ENCODE measurements at places on chromosomes 5 and 9.
A peak's percentile ranks its signal among the peaks of the same experiment; 100 is the strongest.

DNA sequence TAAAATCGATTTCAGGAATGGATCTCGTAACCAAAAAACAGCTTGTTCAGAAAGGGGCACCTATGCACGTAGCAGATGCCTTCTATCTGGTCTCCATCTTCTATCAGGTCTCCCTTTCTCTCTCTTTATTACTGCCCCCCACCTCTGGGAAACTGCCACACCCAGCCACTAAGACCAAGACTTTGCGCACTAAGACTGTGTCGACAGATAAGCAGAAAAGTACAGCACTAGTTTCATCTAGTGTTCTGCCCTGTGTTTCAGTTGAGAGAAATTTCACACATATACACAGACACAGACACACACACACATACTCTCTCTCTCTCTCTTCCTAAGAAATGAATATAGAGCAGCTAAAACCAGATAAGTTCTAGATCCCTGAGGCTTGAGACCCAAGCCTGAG is 210.1 kb upstream of the MAP3K1 start:
- no peak for DNase-seq

GRCh38 chr9:31390403-31391025 is 993.9 kb upstream of the ACO1 start:
- no peak for DNase-seq

DNA sequence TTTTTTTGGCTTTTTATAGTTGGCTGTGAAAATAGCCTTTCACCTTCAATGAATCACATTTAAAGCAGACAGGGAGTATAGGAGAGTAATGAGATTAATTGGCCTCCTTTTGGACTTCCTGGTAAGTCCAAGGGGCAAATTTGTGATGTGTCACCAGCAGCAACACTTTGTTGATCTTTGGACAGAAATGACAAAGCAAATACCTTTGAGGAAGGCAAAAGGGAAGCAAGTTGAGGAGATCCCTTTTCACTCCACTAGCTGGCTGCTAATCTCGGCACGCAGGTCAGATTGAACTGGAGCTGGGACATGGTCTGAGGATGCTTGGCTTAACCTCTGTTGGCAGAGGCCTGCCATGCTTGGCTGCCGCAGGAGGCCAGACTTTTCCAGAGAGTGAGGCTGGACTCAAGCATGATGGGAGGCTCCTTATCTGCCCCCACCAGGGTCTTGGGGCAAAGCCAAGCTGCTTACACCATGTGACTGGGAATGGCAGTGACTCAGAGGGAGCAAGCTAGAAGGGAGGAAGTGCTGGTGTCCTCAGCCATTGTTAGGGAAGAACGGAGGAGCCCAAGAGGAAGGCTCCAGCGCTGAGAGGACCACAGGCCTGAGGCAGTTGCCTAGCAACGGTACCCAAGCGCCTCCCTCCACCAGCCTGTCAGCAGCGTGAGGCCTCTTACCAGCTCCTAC is 174.5 kb upstream of the MAP1B start:
- no peak for DNase-seq

GRCh38 chr9:4423207-4423610 is 67.1 kb upstream of the SLC1A1 start:
- DNase-seq, result no peak

GRCh38 chr9:99445371-99445891 is 223.3 kb downstream of the SEC61B start:
- DNase-seq, result no peak

- no peak for DNase-seq
These were observed 12.9 kb upstream of the OLFM1 start for GRCh38 chr9:135074354-135075233.

DNA sequence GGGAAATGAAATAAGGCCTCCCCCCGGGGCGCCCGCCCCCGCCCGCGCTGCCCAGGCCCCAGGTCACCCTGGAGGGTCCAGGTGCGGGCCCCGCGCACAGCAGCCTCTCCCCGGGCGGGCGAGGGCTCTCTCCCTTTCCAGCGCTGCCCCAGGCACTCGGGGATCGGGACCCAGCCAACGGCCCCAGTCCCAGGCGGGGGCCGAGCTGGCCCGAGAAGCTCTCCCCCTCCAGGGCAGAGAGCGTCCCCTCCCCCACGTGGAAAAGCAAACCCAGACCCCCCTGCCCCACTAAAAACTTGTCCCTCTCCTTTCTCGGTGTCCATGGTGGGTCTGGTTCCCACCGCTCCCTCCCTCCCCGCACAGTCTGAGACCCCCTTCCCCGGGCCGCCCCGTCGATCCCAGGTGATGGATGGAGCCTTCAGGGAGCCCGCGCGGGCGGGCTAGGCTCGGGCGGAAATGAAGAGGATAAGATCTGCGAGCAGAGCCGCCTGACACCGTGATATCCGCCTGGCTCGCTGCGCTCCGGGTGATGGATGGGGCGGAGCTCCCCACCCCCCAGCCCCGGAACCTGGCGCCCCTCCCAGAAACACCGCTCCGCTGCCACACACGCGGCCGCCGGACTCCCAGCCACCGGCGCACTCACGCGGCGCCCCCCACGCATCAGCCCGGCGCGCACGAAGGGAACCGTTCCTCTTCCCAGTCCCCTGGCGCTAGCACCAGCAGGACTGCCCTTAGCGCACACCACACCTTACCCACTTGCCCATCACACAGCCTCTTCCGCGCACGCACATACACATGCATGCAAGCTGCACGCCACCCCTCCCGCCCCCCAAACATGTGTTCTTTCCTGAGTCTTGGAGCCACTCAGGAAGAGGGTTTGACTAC is 81.7 kb upstream of the ZBTB43 start:
- peak; percentile 78 for DNase-seq

DNA sequence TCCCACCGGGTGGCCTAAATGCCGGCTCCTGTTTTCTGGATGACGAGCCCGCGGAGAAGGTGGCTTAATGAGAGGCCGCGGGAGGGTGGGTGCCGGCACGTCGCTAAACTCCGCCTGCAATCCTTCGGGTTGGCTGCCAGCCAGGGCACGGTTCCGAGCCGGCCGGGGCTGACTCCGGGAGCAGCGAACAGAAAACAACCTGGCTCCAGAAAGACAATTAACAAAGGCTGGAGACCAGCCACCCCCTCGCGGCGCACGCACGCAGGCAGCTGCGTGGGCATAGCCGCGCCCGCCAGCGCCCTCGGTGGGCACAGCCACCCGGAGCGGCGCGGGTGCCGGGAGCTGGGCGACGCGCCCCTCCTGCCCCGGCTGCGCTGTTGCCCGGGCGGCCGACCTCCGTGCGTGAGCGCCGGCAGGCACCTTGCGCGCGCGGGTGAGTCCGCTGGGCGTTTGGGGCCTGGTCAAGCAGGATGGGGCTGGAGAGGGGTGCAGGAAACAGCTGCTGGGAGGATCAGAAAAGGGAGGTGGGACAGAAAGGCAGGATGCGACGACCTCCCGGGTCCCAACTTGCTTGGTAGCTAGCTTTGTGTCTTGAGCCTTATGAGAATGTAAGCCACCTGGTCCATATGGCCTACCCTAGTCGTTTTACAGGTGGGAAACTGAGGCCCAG is at the start of gene ARHGEF37:
ARHGEF37 (plus strand) TSS at position 307 of the 670 bp plus-strand sequence. CDS start 16,272 bp downstream, outside the sequence.
- DNase-seq, result peak; percentile 70

- no peak for DNase-seq
These were observed 200.0 kb downstream of the MELK start for GRCh38 chr9:36772449-36773403.

GRCh38 chr5:156764176-156764971 is 85.7 kb upstream of the PPP1R2B start:
- DNase-seq, result no peak

DNA sequence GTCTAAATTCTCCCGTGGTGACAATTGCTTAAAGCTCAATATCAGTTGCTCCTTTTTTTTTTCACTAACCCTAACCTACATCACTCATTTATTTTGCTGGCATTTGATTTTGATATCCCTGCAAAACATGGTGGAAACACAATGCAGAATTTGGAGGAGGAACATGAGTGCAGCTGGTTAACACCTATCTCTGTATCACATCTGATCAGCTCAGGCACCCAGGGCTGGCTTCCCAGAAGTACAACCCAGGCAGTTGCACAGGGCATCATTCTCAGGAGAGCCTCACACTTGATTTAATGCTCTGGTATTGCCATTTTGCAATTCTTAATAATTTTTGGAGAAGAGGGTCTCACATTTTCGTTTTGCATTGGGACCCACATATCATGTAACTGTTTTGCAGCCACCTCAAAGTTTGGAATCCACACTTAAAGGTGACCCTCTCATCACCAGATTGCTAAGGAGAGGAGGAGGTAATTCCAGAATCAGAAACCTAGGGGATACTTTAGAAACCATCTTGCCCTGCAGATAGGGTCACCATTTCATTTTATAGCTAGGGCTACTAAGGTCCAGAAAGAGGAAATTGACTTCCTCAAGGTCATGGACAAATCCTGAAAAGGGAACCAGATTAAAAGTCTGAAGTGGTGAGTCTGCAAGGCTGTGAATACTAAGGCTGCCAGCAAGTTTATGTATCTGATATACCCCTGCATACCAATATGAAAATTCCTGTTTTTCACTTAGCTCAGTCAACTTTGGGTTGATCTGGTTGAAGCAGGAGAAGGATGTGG is 19.3 kb upstream of the ADAM19 start:
- DNase-seq, result no peak

- DNase-seq, result no peak
These were observed 49.4 kb upstream of the EBF1 start for GRCh38 chr5:159149085-159149484.

GRCh38 chr9:112665347-112665746 is 52.6 kb downstream of the INIP start:
- no peak for DNase-seq

- DNase-seq, result no peak
These were observed 4.5 kb upstream of the HMCN2 start for GRCh38 chr9:130260816-130261765.

GRCh38 chr5:134507452-134507851 is 18.0 kb upstream of the JADE2 start:
- DNase-seq, result no peak

DNA sequence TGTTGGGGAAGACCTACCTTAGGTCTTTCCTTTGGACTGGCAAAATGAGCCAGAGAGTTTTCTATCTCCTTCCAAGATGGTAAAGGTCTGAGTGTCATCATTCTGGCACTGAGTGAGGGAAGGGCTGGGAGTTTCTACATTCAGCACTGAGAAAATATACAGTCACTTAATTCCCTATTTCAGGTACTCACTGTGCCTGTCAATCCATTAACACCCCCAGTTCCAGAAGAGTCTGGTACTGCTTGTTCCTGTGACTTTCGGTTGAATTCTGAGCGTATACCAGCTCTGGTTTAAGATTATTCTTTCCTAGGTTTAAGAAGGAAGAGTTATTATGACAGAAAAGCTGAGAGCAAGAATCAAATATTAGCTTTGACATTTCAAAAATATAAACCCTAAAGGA is 68.4 kb downstream of the MTX3 start:
- no peak for DNase-seq

DNA sequence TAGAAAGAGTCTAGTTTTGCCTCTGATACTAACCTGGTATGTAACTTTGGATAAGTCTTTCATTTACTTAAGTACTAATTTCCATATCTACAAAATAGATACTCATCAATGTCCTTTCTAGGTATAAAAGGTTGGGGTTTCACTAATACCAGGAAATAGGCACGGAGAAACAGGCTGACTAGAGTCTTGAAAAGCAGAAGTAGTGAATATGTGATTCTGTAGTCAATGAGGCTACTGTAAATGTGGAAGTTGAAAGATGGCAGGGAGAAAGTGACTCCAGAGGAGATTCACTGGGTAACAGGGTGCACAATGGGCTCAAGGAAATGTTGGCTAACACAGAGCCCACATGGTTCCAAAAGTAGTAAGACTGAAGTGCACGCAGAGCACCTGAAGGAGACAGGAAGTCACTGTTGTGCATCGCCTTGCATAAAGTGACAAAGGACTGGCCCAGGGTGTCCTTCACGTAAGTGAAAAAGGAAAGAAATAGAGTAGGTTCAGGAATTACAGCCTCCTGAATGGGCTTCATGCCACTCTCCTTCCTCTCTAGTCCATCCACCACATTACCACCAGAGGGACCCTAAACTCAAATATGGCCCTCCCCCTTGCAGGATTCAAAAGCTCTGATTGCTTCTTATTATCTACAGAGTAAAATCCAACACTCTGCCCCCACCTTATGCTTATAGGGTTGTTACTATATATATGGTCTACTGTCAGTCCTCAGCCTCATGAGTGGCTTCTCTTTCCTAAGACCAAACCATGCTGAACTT is 288.0 kb upstream of the SMARCA2 start:
- no peak for DNase-seq

GRCh38 chr5:72723581-72723980 is 92.9 kb upstream of the TNPO1 start:
- DNase-seq, result no peak

DNA sequence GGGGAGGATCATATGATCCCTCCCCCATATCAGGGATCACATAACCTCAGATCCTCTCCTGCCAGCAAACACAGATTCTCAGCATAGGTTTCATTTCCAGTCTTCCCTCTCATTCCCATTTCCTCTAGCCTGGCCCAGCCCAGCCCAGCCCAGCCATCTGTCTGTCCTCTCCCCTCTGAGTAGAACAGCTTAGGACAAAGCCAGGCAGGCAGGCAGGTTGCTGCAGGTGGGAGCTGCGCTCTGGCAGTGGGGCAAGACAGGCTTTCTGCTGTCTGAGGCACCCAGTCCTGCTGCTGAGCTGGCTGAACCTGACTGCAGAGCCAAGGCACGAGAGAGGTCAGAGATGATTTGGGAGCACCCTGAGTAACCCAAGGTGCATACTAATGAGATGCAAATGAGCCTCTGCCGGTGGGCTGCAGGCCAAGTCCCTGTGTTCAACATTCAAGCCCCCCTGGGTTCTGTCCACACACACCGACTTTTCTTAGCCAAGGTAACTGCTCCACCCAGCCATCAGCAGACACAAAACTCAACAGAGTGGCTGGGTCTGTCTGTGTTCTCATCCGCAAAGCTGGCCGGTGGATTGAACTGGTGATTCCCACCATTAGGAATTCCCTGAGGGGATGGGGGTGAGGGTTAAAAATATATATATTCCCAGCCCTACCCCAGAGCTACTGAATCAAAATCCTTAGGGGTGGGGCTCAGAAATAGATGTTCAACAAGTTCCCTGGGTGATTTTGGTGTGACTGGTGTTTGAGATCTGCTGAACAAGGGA is 9.1 kb downstream of the FAT2 start:
- no peak for DNase-seq

- peak; percentile 58 for DNase-seq
These were observed 31.1 kb downstream of the SEC61B start for GRCh38 chr9:99253134-99253533.

- DNase-seq, result no peak
These were observed 587.0 kb upstream of the ADAMTS16 start for GRCh38 chr5:4553130-4553529.

GRCh38 chr9:76808636-76809035 is 44.4 kb downstream of the PCA3 start:
- no peak for DNase-seq

- no peak for DNase-seq
These were observed 32.8 kb upstream of the MCTP1 start for GRCh38 chr5:95317687-95318086.

DNA sequence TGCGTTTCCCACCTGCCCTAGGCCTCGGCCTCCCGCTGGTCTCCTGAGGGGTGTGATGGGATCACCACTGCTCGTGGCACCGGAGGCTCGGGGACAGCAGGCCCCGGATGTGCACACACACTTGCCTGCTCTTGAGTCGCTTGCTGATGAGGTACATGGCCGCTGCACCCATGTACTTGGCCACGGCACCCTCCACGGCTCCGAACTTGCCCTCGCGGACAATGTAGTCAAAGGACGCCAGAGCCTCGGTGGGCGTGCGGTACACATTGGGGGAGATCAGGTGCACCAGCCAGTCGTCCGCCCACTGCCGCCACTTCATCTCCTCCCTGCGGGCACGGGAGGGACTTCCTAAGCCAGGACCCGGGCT is 4.7 kb downstream of the PTGES2 start:
- DNase-seq, result no peak
